GM23248 (cell line): ENCODE measurements at places on chromosomes 12 and 14.

- no peak overlapping the region for H3K4me3 ChIP-seq
- no peak for DNase-seq
- no peaks in the 10 kb centered on the region for H3K4me1 ChIP-seq
These were observed 8.0 kb downstream of the SNW1 start for GRCh38 chr14:77752799-77753516.

GRCh38 chr12:115078334-115078733, 394.4 kb upstream of the TBX3 start:
- DNase-seq, result no peak
- no peaks in the 10 kb centered on the region for H3K4me1 ChIP-seq
- no peak overlapping the region for H3K27ac ChIP-seq
- H3K27me3 ChIP-seq, result no peaks in the 10 kb centered on the region
- no peak overlapping the region for H3K4me3 ChIP-seq

- no peaks in the 10 kb centered on the region for H3K27me3 ChIP-seq
- DNase-seq, result peak; percentile 91
- H3K4me1 ChIP-seq, result peaks cover 17% of the 10 kb centered on the region
These were observed 1.1 kb upstream of the ARG2 start for GRCh38 chr14:67618617-67619063.

DNA sequence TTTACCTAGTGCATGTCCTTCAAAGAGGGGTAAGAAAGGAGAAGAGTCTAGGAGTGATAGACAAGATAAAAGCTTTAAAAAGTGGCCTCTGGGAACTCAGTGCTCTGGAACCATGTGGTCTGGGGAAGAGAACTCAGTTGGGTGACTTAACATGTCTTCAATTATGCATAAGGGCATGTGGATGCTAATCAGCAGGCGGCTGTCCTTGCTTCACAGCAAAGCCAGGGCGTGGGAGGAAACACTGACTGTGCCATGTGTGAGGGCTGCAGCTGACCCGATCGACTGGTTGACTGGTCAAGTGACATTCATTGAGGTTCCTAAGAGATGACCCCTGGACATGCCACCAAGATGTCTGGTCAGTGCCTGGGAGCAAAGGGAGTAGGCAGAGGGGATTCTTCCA, 1053.8 kb downstream of the BCL11B start:
- DNase-seq, result no peak
- no peaks in the 10 kb centered on the region for H3K4me1 ChIP-seq
- no peak overlapping the region for H3K4me3 ChIP-seq
- H3K27ac ChIP-seq, result no peak overlapping the region
- no peaks in the 10 kb centered on the region for H3K36me3 ChIP-seq

GRCh38 chr12:118052324-118053070, 8.5 kb downstream of the WSB2 start:
- peaks cover 34% of the 10 kb centered on the region for H3K4me1 ChIP-seq
- peak overlapping the region; percentile 77 for H3K27ac ChIP-seq
- DNase-seq, result peak; percentile 96
- no peaks in the 10 kb centered on the region for H3K27me3 ChIP-seq
- H3K4me3 ChIP-seq, result peak overlapping the region; percentile 3; the same call in 1 of the 2 replicates
